ENCODE measurements at places on chromosomes 12 and 14.

GRCh38 chr14:104799244-104800014 is 1.5 kb upstream of the ZBTB42 start:
- DNase-seq, result no peak

- no peak for DNase-seq
Observed at GRCh38 chr14:22798528-22798927, 16.7 kb downstream of the SLC7A7 start.

- no peak for DNase-seq
Observed at GRCh38 chr14:76348898-76349297, 27.0 kb upstream of the ESRRB start.

DNA sequence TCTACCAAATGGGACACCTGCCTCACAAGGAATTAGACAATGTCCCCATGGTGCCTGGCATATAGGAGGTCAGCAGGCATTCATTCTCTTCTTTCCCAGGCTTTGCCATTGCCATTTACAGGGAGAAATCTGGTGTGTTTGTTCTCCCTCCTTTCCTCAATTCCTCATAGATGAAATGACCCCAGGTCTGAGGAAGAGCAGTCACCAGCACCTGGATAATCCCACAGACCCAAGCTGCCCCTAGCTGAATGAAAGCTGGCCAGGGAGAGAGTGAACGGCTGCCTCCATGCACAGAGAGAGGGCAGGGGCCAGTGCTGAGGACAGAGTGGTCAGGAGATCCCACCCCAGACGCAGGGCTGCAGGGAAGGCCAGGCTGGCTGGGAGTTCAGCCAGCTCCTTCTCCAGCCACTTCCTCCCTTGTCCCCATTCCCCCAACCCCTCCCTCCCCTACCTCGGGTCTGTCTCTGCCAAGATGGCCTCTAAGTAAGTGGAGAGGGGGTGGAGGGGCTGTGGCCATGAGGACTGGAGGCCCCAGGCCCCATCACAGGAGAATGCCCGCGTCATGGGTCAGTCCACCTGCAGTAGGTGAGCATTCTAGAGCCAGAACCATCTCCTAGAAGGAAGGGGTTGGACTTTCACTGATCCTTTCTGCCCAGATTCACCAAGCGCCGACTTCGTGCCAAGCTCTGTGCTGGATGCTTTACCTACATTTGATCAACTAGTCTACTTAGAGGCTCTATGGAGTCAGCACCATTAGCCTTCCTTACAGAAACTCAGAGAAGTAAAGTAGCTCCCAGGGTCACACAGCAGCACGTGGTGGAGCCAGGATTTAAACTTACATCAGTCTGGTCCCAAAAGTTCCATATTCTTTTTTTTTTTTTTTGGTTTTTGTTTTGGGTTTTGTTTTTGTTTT is 2.0 kb upstream of the KRT4 start:
- no peak for DNase-seq

DNA sequence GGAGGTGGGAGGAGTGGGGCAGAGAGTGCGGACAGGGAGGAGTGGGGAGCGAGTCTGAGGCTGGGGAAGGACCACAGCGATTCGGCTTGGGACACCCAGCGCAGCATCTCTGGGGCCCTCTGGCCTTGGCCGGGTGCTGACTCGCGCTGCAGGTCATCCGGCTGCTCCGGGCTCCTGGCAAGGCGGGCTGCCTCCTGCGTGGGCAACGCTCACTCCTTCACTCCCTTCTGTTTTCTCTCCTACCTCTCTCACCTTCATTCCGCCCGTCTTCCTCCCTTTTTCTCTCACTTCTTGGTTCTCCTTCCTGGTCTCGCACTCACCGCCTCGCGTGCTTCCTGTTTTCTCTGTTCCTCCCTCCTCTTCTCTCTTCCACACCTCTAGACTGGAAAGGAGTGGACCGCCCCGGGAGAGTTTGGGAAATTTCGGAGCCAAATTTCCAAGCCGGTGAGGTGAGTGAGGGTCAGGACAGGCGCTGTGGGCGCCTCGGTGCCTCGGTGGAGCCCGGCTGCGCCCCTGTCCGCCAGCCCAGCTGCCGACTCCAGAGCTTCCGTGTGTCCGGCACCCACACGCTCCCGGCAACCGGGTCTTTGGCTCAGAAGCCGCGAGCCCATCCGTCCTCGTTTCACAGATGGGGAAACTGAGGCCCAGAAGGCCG is 86.7 kb downstream of the B4GALNT3 start:
- DNase-seq, result no peak

DNA sequence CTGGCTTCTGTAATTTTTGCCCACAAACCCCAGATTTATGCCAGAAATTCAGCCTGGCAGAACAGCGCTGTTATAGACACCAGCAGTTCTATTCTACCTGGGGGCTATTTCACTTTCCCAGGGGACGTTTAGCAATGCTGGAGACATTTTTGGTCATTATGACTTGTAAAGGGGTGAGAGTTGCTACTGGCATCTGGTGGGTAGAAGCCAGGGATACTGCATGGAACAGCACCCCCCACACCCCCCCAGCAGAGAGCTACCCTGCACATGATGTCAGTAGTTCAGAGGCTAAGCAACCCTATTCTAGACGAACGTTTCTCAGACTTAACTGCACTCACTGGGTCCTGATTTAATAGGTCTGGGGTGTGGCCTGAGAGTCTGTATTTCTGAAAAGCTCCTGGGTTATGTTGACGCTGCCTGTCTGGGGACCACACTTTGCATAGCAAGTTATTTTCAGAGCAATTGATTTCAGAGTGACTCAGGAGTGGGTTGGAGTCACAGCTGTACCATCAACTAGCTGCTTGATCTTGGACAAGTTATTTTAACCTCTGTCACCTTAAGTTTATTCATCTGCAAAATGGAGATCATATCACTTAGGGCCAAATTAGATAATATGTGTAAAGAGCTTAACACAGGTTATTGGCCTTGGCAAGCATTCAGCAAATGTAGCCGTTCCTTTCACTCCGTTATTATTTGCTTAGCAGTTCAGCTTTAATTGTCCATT is 48.5 kb downstream of the CHST11 start:
- no peak for DNase-seq

- no peak for DNase-seq
Observed at GRCh38 chr14:91477388-91477787, 32.7 kb downstream of the PPP4R3A start.

GRCh38 chr12:38113991-38114390 is 202.6 kb upstream of the ALG10B start:
- DNase-seq, result no peak

GRCh38 chr12:26195641-26196420 is 458 bp downstream of the SSPN start:
- DNase-seq, result no peak

- no peak for DNase-seq
Observed at GRCh38 chr12:45406988-45407850, 191.3 kb downstream of the ANO6 start.

DNA sequence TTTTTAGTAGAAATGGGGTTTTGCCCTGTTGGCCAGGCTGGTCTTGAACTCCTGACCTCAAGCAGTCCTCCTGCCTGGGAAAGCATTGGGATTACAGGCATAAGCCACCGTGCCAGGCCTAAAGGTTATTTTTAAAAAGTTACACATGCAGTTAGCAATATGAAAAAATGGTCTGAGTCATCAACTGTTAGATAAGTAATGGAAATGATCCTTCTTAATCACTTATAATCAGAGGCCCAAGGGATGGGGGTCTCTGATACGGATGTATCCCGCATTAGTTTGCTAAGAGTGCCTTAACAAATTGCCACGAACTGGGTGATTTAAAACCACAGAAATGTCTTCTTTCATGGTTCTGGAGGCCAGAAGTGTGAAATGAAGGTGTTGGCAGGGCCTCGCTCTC is 54.1 kb upstream of the FERMT2 start:
- no peak for DNase-seq

DNA sequence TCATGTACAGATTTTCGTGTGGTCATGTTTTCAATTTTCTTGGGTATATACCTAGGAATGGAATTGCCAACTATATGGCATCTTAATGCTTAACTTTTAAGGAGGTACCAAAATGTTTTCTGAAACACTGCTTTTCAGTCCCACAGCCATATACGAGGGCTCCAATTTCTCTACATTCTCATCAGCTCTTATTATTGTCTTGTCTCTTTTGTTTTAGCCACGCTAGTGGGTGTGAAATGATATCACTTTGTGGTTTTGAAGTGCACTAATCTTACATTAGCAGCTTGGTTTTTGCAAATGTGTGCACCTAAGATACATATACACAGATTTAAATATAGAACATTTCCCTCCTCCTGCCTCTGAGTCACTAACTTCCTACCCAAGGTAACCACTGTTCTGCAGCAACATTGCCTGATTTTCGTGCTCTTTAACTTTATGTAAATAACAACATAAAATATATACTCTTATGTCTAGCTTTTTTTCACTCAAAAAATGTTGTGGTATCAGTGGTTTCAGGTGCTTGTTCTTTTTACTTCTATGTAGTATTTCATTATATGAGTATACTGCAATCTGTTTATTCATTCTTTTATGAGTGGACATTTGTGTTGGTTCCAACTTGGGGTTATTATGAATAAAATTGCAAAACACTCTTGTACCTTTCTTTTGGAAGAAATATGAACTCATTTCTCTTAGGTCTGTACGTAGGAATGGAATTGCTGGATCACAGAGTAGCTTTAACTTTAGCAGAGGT is 73.1 kb downstream of the ZFP36L1 start:
- no peak for DNase-seq

DNA sequence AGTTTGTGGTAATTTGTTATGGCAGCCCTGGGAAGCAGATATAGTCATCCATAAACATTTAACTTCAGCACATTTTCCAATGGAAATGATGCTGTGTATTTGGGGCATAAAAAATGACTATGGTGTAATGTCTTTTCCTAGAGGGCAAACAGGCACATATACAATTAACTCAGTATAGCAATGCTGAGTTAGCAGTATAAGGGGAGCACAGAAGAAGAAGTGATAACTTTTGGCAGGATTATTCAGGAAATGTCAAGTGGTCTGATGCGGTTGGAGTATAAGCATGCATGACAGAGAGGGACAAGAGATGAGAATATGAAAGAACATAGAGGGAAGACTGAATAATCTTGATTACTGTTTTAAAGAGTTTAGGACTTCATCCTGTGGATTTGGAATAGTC is 55.3 kb upstream of the PRKD1 start:
- no peak for DNase-seq

DNA sequence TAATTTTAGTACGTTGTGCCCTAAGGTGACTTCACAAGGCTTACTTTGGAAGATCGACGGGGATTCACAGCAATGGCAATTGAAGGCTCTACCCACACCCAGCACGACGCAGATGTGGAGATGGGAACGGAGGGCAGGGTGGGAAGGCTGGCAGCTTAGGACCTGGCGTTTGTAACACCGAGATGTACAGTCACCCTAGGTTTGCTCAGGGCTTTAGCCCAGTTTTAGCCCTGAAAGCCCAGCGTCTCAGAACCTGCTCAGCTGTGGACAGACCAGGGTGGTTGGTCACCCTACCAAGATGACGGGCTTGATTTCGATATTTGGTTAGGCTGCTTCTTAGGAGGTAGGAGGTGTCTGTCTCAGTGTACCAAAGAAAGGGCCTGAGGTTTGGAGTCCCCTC is 100.5 kb upstream of the MED13L start:
- no peak for DNase-seq

GRCh38 chr14:67967206-67967605 is 147.6 kb downstream of the RAD51B start:
- no peak for DNase-seq

- DNase-seq, result no peak
Observed at GRCh38 chr12:49367381-49368239, at the start of gene SPATS2. Gene SPATS2 (plus strand): TSS chr12:49367462. CDS start chr12:49461013, 93,551 bp downstream.

GRCh38 chr14:79551523-79551922 is 659.8 kb downstream of the DIO2 start:
- no peak for DNase-seq

DNA sequence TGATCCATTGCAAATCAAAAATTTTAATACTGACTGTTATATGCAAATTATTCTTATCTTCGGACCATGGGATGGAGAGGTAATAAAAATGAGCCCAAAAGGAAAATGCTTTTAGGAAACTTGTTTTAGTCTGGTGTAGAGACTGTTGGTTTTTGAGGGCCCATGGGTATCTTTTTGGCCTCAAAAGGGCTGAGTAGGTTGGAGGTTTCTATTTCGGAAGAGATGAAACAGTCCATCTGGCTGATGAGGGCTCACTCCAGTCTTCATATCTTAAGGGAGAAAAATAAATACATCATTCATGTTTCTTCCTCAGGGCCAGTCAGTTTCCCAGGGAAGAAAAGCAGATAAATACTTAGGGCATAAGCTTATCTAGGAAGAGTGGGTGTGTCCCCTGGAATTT is 290.7 kb downstream of the RMST start:
- DNase-seq, result no peak

DNA sequence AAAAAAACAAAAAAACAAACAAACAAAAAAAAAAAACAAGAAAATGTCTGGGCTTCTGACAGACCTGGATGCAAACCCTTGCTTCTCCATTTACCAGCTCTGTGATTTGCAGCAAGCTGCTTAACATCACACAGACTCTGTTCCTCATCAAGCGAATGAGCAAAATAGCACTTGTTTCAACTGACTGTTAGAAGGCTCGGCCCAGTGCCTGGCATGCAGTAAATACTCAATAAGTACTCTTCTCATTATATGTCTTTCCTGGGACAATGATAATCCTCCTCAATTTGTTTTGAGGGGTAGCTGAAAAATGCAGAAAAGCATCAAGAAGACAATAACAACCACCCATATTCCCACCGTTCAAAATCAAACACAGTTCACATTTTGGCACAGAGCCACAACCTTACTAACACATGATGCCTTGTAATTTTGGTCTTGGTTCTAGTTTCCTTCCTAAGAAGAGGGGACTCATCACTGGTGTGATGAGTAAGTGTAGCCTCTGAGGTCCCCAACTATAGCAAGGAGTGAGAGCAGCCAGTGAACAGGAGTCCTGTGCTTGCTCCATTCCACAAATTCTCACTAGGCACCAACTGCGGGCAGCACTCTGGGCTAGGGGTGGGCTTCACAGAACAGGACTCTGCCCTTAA is 60.4 kb downstream of the TTC7B start:
- no peak for DNase-seq

DNA sequence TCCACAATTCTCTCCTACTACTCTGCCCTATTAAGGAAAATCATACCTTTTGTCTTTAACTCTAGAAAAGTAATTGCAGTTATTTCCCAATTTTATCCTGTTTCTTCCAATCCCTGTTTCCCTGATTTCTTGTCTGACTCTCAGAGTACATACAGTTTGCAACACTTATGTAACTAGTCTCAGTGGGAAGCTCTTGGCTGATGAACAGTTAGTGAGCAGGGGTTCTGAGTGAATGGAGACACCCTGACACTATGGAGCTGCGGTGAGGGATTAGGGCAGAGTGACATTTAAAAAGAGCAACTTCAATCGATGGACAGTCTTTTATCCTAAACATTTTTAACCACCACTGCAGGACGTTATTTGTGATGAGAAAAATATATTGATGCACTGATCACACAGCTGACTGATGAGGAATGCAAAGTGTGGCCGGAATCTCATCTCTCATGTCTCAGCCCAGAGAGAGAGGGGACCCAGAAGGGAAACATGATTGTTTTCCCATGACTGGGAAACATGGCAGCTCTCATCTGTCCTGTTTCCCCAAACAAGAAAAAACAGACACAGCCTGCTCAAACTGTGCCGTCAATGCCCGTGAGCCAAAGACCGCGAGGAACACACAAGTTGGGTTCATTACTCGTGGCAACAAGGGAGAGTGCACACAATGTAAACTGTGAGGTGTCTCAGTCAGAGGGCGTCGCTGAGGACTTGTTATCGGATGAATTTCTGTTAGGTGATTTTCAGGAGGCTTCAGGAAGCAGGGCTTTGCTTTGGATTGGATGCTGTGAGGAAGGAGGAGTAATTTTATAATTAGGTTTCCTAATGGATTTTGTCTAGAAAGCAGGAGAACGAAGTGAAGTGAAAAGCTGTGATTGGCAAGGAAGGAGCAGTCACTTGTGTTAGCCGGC is 5.2 kb upstream of the SLC6A13 start:
- DNase-seq, result no peak
